ENCODE measurements at places on chromosomes 12 and 14.

DNA sequence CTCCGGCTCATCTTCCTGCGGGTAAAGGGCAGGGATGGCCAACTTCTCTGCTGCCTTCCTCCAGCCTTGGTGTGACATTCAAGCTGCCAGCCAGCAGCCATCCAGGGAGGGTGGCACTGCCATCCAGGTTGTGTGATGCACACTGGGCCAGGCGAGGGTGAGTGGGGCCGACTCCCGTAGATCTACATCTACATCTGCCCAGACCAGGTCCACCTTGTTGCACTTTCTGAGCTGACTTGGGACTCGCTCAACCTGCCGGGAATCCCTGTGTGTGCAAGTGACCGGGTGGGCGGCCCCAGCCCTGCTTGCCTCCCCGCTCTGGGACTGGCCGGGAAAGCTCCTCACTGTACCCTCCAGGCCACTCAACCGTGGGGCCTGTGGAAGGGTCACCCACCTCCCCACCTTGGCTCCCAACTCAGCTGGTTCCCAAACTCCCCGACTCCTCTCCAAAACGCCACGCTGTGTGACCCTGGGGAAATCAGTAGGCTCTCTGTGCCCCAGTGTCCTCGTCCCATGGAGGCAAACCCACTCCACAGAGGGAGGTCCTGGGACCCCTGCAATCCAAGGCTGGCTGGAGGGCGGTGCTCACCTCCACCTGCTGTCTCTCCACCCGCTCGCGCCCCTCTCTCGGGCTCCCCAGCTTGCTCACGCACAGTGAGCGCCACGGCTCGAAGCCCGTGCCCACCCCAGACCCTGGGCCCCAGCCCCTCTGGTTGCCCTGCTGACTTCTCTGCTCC is 14.7 kb downstream of the JAG2 start:
- no peak for DNase-seq

- DNase-seq = no peak
Measured at GRCh38 chr12:101919447-101919846, 42.1 kb downstream of the DRAM1 start.

GRCh38 chr12:92444763-92445162 is 258.0 kb upstream of the PLEKHG7 start:
- no peak for DNase-seq

DNA sequence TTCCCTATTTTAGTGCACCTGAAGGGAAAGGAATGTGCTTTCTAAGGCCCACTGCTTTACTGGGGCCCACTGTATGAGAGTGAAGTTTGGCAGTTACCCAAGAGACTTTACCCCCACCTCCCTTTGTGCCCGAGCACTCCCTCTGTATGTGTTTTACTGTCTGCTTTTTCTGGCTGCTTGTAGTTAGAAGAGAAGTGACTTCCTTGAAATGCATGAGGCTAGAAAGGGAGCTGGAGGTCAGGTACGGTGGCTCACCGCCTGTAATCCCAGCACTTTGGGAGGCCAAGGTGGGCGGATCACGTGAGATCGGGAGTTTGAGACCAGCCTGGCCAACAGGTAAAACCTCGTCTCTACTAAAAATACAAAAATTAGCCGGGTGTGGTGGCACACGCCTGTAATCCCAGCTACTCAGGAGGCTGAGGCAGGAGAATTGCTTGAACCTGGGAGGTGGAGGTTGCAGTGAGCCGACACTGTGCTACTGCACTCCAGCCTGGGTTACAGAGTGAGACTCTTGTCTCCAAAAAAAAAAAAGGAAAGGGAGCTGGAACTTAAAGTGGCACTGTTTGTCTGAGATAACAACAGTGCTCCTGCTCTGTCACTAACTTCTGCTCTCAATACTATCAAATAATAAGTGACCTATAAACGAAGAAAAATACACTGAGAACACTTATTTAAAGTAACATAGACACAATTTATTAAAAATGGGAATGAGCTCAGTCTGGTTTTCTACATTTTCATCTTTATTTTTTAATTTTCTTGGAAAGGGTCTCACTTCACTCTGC is 5.8 kb downstream of the TRIP11 start:
- DNase-seq = no peak

DNA sequence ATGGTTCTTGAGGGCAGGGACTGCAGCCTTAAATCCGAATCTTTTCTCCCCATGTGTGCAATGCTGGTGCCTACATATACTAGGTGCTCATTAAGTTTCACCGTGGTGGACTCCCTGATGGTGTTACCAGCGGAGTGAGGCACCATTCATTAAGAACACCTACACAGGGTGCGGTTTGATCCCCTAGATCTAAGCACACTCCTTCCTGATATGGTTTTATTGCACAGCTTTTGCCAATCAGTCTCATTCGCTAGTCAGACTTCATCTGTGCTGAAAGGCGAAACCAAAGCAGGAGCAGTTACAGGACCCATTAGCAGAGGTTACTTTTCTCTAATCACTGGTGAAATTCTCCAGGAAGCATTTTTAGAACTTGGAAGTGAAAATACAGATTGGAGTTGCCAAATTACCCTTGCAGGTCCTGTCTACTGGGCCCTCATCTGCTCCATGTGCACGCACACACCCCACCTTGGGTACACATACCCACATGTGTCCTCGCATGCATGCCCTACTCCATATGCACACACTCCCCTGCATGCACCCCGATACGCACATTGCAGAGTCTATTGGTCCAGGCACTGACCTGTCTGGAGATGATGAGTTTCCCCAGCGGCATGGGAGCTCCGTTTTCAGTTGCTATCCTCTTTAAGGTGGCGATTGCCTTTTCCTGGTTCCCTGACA is 58.5 kb downstream of the DAO start:
- DNase-seq = no peak

DNA sequence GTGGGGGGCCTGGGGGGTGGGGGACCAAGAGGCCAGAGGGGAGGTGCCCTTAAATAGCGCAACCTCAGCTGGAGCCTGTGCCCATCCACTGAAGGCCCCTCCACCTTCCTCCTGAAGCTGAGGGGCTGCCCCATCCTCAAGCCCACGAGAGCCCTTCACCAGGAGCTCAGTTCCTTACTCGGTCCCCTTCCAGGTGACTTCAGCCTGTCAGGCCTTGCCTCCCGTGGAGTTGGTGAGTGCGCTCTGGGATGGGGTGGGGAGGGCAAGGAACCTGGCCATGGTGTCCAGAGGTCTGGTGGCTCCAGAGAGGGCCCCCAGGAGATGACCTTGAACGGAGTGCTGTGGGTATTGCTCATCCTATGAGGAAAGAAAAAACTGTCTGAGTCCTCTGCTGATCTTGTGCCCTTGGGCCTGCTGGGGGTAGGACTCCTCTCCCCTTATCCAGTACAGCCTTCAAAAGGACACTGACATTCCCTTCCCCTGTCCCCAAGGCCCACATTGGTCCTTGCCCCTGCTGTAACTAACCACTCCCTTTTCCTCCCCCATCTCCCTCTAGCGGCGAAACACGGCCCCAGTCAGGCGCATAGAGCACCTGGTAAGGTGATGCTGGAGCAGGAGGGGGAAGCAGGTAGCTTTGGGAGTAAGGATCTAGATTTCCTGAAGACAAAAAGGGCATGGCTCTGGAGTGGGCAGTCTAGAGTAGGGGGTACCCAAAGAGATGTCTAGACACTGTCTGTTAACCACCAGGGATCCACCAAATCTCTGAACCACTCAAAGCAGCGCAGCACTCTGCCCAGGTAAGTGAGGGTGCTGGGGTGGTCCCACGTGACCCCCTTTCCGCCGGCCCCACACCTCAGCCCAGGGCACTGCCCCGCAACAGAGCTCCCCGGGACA is 3.6 kb downstream of the TNS2 start:
- DNase-seq = no peak

GRCh38 chr12:60335745-60336144 is 739.9 kb downstream of the SLC16A7 start:
- DNase-seq = no peak
